Smooth muscle cell of the brain vasculature (primary cell): ENCODE measurements at places on chromosomes 12 and 14.
A peak's percentile ranks its signal among the peaks of the same experiment; 100 is the strongest.

- peak; percentile 92 for DNase-seq
These were observed at the start of gene DPF3 for GRCh38 chr14:72893636-72894322. TSS of gene DPF3 (minus strand) at chr14:72894101. CDS start at chr14:72894088, 13 bp downstream.

- DNase-seq, result no peak
These were observed 30.6 kb downstream of the NAV3 start for GRCh38 chr12:77861317-77861716.

GRCh38 chr14:24418492-24418873 lies 11.0 kb downstream of the CBLN3 start:
- no peak for DNase-seq

GRCh38 chr12:14239350-14239934 lies 126.0 kb upstream of the ATF7IP start:
- no peak for DNase-seq

DNA sequence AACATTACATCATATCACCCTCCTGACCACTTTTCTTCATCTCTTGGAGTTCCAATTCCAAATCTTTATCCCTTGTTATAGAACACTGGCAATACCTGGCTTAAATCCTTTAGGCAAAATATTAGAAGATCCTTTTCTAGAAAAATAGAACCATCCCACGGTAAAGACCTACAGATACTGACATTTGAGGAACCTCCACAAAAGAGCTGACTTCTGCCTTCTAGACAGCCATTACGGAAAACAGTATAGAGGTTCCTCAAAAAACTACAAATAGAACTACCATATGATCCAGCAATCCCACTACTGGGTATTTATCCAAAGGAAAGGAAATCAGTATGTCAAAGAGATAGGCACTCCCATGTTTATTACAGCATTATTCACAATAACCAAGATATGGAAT lies 241.7 kb upstream of the AMIGO2 start:
- no peak for DNase-seq
